ELR (cell line): ENCODE measurements at places on chromosomes 1 and 21.

GRCh38 chr1:99207216-99207615 lies 57.1 kb upstream of the PLPPR4 start:
- DNase-seq: peak; percentile 2

GRCh38 chr1:157472056-157472701 lies 80.1 kb downstream of the FCRL5 start:
- no peak for DNase-seq

- no peak for DNase-seq
Observed at GRCh38 chr1:223859058-223859457, 13.3 kb upstream of the TP53BP2 start.

- DNase-seq: no peak
Observed at GRCh38 chr1:26545969-26546323, 16.4 kb downstream of the RPS6KA1 start.

- no peak for DNase-seq
Observed at GRCh38 chr1:115319706-115320105, 18.3 kb downstream of the NGF start.

GRCh38 chr1:216742625-216743024 lies 19.4 kb upstream of the ESRRG start:
- DNase-seq: peak; percentile 21
